ENCODE measurements at places on chromosomes 4 and X.

DNA sequence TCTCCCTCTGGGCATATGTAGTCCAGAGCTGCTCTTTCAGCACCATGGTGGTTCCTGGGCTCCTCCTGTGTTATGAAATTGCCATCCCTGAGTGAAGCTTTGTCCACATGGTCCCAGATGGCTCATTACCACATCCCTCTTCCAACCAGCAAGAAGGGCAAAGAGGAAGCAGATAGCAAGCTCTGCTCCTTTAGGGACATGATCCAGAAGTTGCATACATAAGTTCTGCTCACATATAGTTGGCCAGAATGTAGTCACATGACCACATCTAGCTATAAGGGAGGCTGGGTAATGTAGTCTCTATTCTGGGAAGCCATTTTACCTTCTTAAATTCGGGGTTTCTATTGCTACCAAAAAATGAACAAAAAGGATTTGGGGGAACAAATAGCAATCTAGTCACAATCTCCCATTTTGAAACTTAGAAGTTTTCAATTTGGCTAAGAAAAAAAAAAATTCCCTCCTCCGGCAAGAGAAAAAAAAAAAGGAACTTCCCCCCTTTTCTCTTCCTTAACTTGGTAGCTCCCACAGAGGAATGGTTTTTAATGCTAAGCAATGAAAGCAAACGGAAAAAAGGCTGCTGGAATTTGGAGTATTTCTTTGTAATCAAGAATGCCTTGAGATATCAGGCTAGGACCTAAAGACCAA, 88.2 kb upstream of the USP9X start:
- peak; percentile 40 for DNase-seq

DNA sequence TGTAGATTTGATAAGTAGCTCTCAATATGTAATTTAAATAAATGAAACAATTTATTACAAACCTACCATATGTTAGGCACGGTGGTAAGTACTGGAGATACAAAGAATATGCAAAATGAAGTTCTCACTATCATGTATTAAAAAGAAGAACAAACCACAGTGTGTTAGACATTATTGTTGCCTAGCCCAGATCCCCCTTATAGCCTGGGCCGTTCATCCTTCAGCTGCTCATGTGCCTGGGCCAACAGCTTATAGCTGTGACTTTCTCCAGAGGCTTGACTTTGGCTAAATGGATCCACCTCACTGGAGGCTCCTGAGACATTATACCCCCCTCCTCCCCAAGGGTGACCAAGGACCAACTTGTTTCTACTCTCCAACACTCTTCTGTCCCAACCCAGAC, 29.8 kb upstream of the CCNG2 start:
- DNase-seq, result no peak

DNA sequence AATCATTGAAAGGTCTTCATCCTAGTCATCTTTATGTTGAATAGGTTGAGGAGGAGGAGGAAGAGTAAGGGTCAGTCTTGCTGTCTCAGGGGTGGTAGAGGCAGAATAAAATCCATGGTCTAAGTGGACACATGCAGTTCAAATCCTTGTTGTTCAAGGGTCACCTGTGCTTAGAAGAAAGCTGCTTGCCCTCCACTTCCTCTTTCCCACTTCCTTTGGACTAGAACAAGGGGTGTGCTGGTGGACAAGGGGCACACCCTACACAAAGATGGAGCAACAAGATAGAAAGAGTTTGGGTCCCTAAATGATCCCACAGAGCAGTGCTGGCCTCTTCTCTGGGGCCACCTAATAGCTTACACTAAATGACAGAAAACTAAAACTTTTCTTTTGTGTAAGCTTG, 47.9 kb downstream of the HSD17B13 start:
- DNase-seq, result no peak

GRCh38 chr4:79155336-79155735, 170.5 kb downstream of the NAA11 start:
- DNase-seq, result no peak

DNA sequence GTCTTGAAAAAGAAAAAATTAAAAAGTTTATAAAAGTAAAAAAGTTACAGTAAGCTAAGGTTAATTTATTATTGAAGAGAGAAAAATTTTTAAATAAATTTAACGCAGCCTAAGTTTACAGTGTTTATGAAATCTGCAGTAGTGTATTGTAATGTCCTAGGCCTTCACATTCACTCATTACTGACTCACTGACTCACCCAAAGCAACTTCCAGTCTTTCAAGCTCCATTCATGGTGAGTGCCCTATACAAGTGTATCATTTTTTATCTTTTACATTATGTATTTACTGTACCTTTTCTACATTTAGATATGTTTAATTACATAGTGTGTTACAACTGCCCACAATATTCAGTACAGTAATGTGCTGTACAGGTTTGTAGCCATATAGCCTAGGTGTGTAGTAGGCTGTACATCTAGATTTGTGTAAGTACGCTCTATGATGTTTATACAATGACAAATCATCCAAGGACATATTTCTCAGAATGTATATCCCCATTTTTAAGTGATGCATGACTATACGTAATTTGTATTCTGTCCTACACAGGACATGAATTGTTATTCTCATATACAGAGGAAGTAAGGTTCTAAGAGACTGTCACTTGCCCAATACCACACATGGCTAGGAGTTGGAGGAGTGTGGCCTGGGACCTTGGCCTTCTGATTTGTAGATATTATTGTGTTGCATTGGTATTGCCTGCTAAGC, 19.5 kb upstream of the PDCL2 start:
- no peak for DNase-seq

GRCh38 chrX:73647632-73648322, 84.8 kb downstream of the CHIC1 start:
- no peak for DNase-seq

DNA sequence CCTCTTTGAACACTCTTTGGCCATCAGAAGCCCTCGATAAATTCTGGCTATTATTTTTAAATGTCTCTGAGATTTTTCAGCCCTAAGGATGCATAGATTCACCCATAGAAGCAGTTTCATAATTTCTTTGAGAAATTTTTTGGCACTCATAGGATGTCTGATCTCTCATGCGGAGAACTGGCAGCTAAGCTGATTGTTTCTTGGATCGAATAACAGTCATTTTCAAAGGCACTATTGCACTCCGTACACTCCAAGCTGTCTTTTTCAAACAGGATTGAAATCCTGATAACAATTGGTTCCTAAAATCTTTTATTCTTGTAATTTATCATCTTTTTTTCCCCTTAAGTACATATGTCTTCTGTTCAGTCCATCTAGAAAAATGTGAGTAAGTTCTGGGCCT, 411.9 kb downstream of the SPOCK3 start:
- no peak for DNase-seq

GRCh38 chr4:69781458-69782418, 21.3 kb upstream of the SULT1B1 start:
- DNase-seq, result no peak

- DNase-seq, result peak; percentile 51
Observed at GRCh38 chr4:108991551-108992328, 228.9 kb upstream of the ETNPPL start.

GRCh38 chrX:152824841-152825374, 5.6 kb downstream of the CETN2 start:
- DNase-seq, result no peak

DNA sequence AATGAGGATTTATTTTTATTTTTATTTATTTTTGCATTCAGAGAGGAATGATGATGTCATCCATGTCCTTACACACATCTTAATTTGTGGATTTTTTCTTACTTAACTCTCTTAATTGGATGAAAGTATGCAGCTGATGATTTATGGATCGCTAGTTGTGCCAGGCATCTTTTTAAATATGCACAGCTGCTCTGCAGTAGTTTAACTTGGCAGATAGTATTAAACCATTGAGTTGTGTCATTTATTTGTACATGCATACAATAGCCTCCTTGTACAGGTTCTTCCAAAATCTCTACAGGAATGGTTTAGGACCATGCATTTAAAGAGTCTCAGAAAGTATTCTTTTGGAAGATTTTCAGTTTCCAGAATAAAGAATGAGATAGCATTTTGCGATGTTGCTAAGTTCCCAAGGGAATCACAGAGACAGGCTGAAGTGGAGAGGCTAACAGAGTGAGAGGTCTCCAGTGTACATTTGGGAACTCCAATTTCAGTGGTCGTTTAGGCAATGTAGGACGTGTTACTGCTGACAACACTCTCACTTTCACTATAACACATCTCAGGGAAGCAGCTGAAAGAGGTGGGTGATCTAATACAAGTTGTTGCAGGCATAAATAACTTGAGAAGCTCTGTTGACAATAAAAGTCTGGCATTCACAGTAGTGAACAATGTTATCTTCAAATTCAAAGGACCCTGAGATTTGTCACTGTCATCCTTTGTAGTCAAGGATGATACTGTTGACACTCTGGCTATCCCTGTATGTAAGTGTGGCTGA, 49.9 kb upstream of the SCRG1 start:
- DNase-seq, result no peak

DNA sequence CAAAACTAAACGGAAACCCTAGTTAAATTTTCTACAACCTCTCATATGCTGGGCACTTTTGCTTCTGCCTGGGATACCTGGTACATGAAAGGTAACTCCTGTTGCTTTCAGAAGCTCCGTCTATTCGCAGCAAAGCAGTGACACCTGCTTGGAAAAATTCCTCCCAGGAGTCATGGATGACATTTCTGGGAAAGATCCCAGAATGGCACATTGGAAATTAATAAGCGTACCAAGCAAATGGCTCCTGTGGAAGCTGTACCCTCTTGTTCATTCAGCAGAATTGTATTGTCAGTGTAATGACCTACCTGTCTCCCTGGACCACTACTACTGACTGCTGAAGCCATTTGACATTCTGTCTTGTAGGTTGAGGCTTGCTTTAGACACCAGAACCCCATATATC, 349.7 kb upstream of the NOCT start:
- DNase-seq, result no peak
